ENCODE measurements at places on chromosomes 5 and 9.
A peak's percentile ranks its signal among the peaks of the same experiment; 100 is the strongest.

DNA sequence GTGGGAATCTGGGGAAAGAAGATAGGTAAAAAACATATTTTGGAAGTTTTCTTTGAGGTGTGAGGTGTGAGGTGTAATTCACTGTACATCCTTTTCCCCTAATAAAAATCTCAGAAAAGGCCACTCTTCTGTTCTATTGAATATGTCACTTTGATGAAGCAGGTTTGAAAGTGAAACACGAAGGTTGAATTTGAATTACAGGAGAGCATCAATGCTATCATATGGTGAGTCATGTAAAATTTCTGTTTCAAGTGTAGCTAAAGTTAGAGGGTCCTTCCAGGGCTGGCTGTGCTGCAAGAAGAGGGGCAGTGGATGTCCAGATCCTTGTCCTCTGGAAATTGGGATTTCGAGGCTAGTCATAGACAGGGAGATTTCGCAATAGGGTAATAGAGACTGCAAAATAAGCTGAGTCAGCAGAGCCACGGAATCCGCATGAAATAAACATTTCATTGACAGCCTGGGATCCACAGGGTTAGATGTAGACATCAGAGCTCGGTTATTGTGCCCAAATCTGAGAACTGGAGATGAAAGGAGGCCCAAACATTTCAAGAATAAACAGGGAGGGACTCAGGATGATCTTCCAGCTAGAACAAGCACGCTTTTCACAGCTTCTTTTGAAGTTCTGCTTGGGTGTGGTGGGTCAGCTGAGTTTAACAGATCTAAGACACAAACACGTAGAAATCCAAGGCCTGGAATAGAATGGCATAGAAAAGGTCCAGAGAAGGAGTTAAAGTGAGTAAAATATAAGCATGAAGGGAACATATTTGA lies 194.4 kb upstream of the CDKN2B start:
- no peak for DNase-seq

GRCh38 chr5:14284392-14285148 lies 141.4 kb downstream of the TRIO start:
- DNase-seq = no peak

- no peak for DNase-seq
Measured at GRCh38 chr9:1929722-1930244, 85.4 kb upstream of the SMARCA2 start.

GRCh38 chr9:116387934-116388698 lies 234.5 kb downstream of the PAPPA start:
- DNase-seq = no peak

DNA sequence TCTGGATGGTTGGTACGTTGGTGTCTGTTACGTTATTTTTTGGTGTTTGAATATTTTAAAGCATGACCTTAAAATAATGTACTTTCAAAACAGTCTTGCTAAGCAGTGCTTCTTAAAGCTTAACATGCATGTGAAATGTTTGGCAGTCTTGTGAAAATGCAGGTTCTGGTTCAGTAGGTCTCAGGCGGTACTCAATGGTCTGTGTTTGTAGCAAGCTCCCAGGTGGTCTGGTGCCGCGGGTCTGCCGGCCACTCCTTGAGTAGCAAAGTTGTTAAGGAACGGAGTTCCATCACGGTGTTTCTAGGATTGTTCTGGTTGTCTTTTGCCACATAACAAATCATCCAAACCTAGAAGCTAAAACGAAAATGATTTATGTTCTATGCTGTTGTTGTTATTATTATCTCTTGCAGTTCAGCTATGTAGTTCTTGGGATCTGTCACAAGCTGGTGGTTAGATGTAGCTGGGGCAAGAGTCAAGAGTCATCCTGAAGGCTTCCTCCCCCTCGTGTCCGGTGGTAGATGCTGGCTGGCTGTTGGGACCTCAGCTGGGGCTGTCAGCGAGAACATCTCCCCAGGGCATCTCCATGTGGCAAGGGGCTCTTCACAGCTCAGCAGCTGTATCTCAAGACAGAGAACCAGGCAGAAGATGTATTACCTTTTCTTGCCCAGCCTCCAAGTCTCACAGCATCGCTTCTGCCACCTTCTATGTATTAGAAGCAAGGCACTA lies 186.8 kb downstream of the PALM2AKAP2 start:
- no peak for DNase-seq

DNA sequence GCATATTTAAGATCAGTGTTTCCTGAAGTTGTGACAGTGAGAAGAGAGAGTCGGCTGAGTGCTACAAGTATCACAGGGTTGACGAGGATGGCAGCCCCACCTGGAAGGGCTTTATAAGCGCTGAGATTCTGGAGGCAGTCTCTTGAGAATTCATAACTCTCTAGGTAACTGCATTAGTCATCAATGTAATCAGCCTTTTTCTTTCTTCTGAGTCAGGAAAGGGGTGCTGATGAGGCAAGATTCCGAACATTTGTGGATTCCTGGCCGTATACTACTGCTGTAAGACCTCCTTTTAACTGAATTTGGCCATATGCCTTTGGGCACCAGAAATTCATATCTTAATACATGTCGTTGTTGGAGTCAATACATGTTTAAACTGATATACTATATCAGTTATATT lies 6.6 kb upstream of the RNF20 start:
- DNase-seq = no peak

DNA sequence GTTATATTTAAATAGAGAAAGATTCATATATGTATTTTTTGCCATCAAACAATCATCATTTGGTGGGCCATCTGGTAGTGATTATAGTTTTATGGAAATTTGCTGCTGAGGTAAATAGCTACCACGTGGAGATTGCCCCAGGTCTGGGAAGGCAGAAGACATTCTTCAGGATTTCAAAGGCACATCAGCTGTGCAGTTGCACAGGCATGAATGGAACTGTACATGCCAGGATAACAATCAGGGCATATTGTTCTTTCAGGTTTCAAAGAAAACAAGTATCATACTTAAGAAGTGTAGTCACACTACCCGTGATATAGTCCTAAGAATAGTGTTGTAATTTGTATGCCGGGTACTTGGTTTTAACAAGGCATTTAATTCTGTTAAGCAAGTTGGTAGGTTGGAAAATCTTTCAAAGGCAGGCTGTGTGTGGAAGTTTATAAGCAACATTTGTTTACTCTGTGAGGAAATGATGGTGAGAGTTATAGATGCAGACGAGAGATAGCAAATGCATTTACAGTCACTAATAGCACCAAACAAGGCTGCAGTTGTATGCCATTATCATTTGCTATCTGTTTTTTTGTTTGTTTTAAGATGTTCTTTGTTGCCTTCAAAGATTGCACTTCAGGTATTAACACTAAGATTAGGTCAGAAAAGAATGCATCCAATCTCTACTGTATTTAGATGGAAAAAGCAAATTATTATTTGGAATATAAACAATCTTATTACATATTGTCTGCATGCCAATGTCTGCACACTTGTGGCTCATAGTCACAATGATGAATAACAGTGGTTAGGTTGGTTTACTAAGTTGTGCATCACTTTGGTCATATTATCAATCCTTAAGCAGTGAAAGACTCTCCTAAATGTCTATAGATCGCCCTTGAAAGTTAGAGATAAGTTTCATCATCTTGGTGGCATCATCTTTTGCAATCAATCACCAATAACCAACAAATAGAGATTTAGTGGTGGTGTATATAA lies 55.3 kb downstream of the RPS23 start:
- DNase-seq = no peak

GRCh38 chr5:45171563-45171962 lies 362.8 kb downstream of the MRPS30 start:
- no peak for DNase-seq

DNA sequence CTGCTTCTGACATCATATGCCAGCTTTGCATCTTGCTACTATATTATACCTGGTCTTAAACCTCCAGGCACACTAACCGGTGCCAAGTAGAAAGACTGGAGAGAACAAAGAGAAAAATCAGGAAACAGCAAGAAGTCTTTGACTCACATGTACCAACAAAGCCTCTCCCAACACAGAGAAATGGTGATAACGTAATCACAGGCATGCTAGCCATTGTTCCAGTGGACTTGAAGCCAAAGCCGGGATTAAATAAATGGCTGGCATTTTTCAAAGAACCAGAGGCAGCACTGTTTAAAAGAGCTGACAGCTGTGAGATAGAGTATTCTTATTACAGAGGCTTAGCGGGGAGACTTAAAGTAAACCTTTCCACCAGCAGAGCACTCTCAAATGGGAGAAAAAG lies 148.4 kb upstream of the NFIL3 start:
- DNase-seq = no peak

DNA sequence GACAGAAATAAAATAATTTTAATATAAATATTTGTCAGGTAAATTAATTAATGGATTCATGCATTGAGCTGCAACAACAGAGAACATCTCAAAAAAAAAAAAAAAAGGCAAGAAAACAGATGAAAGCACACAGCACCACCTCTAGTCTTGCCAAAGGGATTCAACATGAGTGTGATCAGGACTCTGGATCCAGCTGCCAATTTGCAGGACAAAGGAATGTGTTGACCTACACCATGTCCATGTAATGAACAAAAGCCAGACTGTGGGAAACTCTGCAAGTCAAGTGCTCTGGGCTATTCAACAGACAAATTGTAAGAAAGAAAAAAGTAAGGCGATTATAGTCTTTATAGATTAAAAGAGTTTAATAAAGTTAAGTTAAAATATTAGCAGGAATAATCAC lies 769.3 kb downstream of the TLR4 start:
- no peak for DNase-seq

GRCh38 chr9:25412646-25413045 lies 265.6 kb downstream of the TUSC1 start:
- DNase-seq = no peak

- no peak for DNase-seq
Measured at GRCh38 chr9:113309204-113309813, 6.1 kb upstream of the RNF183 start.

GRCh38 chr5:109322694-109323093 lies 87.1 kb downstream of the PJA2 start:
- no peak for DNase-seq

DNA sequence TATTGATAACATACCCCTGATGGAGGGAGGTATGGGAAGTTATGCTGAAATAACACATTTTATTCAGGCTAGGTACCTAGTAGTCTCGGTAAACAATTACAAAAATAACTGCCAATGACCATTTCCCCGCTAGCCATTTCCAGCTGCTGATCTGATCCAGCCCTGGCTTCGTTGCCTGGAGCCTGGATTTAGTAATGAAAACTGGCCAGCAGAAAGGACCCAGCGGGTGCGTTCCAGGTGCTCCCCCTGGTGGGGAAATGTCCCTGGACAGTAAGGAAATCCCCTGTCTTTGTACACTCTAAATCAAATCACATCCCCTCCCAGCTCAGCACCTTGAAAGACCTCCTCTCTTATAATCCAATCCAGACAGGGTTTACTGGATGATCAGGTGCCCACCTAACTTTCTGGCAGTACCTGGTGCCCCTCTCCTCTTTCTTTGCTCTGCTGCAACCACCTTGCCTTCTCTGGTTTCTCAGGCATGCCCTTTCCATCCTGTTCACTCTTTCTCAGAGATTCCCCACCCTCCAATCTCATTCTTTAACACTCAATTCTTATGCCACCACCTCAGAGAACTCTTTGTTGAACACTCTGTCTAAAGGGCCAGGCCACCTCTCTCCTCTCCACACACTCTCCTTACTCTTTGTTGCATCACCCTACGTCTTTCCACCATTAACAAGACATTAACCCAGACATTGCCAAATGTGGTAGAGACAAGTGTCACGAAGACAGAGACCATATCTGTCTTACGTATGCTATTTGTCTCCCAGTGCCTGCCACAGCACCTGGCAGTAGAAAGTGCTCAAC lies 50.1 kb upstream of the SMAD5 start:
- no peak for DNase-seq

- peak; percentile 2 for DNase-seq
Measured at GRCh38 chr9:16828340-16829281, 41.9 kb downstream of the BNC2 start.

GRCh38 chr5:139717221-139717620 lies 69.1 kb downstream of the CXXC5 start:
- no peak for DNase-seq

GRCh38 chr5:60679816-60680215 lies 20.1 kb downstream of the DEPDC1B start:
- no peak for DNase-seq

DNA sequence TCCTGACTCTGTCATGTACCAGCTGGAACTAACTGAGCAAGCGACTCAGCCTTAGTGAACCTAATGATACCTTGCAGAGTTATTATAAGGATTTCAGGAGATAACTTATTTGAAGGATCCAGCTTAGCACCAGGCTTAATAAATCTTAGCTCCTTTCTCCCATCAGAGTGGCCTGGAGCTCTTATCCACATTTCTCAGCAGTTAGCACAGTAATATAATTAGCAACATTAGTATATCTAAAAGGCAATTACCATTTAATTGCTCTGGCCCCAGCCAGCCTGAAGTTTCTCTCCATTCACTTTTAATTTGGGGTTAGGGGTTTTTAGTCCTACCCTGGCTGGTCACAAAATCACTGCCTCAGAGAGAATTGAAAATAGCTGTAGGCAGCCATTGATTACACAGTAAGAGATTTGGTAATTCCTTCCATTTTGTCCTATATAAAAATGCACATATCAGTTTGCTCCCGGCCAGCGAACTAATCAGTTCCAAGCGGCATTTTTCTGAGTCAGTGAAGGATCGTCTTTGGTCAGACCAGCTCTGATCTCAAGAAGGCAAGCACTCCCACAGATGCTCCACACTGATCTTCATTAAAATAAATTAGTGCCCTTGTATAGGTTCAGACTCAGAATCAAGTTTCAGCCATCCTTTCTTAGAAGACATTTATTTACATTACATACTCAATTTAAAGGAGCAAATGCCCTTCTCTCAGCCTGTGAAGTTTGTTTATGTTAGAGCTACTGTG lies 56.6 kb downstream of the SNCAIP start:
- no peak for DNase-seq

- no peak for DNase-seq
Measured at GRCh38 chr9:126536841-126537465, 76.8 kb upstream of the LMX1B start.

DNA sequence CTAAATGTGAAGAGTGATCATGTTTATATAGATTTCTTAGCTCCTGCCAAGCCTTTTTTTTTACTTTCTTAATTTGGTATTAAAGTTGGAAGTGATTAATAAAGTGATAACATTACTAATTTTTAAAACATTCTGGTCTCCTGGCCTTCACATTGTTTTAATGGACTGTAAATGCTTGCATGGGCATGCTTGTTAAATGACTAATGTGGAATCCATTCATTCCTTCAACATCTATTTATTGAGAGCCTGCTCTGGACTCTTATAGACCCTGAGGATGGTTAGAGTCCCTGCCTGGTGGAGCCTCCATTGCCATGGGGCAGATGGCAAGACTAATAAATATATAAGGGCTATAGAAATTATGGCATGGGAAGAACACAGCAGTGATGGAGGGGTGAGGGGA lies 103.5 kb downstream of the NTRK2 start:
- no peak for DNase-seq

DNA sequence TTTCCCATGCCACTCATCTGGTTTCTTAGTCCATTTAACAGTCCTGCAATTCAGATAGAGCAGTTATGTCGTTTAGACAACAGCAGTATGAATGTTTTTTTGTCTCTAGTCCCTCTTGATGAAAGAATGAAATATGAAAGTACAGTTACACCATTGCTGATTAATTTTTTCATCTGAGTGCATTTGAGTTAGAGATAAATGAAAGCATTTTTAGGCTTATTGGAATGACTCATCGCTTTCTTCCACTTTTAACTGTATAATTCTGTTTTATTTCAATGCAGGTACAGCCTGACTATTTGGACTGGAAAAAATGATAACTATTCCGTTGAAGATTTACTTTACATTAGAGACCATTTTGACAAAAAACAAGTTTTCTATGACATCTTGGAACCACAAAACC lies 28.7 kb downstream of the ANKRD34B start:
- no peak for DNase-seq

All from substantia nigra (tissue), 51 donors.